NCI-H187 treated with DMSO at 0.1 percent for 48 hours (cell line): ENCODE measurements at places on chromosomes 13 and 19.

GRCh38 chr13:49580980-49581680 is 4.2 kb downstream of the RCBTB1 start:
- DNase-seq, result no peak

DNA sequence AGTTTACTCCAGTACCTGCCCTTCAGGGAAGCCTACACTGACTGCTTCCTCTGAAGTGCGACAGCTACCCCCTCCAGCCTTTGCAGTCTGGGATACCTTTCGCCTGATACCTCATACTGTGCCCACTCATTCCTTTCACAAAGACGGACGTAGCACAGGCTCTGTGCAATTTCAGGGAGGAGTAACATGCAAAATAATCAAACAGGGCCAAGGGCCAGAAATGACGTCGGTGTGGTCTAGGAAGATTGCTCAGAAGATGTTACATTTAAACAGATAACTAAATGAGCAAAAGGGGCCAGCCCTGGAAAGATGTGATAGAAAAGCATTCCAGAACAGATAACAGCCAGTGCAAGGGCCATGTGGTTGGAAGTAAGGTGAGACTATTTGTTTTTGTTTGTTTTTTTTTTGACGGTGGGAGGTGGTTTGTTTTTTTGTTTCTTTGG is 6.6 kb upstream of the DDX39A start:
- no peak for DNase-seq

GRCh38 chr13:78868991-78869390 is 210.0 kb upstream of the OBI1 start:
- DNase-seq, result no peak

DNA sequence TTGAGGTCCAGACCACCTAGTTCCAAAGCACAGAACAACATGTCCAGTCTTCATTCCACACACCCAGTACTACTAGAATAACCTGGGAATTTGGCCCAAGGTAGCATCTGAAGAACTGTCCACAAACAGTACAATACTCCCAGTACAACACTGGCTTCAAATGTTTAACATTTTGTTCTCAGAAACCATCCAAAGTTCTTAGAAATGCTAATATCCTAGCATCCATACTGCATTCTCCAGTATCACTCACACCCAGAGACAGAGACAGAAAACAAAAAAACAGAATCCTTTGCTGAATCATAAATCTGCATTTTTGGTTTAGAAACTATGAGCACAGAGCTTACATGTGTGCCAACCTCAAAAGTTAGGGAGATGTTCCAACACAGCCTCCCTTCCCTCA is 490.8 kb downstream of the FOXO1 start:
- DNase-seq, result no peak

GRCh38 chr19:15251749-15252397 is 19.6 kb upstream of the EPHX3 start:
- DNase-seq, result no peak

- no peak for DNase-seq
These were observed 822.9 kb upstream of the PRR20A start for GRCh38 chr13:56317841-56318240.

DNA sequence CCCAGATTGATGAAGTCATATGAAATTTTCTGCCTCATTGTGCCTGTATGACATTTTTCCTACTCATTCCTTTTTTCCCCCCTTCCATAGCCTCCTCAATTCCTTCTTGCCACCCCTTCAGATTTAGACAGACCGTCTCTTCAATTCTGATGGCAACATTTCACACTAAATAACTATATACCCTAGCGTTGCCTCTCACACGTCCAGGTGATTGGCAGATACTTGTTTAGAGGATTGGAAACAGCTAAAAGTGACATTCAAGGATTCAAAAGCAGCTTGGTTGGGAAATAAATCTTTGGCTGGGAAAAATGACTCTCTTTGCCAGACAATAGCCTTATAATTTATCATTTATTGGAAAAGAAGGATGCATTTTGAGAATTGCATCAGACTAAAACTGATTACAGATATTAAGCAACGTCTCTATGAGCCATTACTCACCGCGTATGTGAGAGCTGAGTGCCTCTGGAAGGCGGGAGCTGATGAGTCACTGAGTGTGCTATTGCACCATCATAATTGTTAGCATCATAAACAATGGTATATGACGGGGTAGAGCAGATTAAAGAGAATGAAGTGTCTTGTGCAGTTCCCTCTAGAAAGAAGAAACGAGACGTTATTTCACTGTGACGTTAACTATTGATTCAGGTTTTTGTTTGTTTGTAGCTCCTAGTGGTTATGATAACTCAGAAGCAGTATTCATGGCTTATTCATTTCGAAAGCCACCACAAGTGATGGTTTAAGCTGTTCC is 61.1 kb upstream of the FAM216B start:
- no peak for DNase-seq

DNA sequence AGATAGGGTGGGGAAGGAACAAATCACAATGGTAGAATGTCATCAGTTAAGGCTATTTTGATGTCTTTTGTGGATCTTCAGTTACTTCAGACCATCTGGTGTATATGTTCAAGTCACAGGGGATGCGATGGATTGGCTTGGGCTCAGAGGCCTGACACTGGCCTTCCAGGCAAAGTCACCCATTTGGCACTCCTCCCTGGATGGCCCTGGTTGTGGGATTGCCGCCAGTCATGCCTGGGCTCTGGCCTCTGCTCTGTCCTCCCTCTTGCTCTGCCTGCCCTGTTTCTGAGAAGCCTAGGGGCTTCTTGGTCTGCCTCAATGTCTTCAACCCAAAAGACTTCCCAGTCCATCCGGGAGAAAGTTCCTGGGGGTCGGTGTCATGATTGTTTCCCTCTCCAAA is 50.2 kb downstream of the ZNF146 start:
- no peak for DNase-seq

- DNase-seq, result no peak
These were observed 3.6 kb upstream of the IFNL2 start for GRCh38 chr19:39264306-39265290.

GRCh38 chr13:91909617-91910016 is 511.2 kb downstream of the GPC5 start:
- DNase-seq, result no peak

DNA sequence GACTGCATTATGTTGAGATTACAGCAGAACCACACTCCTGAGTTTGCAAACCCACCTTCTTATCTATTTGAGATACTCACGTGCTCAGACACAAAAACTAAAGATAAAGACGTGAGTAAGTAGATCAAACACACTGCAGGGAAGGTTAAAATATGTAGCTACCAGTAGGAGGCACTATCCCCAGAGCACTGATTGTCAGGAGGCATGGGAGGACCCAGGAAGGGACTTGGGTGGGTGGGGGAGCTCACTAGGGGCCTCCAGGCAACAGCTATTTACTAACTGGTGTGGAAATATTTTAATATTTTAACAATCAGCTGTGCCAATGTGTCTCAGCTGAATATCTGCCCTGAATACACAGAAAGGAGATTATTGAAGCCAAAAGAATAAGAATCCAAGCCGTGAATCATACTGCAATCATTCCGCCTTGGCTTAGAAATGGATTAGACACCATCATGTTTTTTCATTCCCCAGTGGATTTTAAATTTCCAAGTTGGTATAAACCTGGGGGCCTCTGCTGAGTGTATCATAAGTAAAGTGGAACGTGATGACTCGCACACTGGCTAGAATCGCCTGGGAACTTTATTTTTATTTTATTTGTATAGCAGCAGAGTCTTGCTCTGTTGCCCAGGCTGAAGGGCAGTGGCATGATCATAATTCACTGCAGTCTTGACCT is 73.2 kb upstream of the CACNA1A start:
- DNase-seq, result no peak
